T-helper 17 cell (primary cell): ENCODE measurements at places on chromosomes 11 and 22. TPM values are rescaled to one million over a fixed set of nuclear protein-coding genes. Genes with fewer than 3 reads are reported as not detected.

OR4A5 gene
- not detected for total RNA-seq

ACRV1 gene
- total RNA-seq = not detected

HBE1 gene
- not detected for total RNA-seq

KCNJ11 gene
- 0.70 TPM for total RNA-seq

BTG4 gene
- total RNA-seq = not detected

OSM gene
- 35.2 TPM for total RNA-seq

VWA5A gene
- 4.7 TPM for total RNA-seq

TEX54 gene
- total RNA-seq = not detected

CCDC73 gene
- not detected for total RNA-seq

PKNOX2 gene
- total RNA-seq = not detected

PGA5 gene
- not detected for total RNA-seq

ANO5 gene
- not detected for total RNA-seq

TMPRSS5 gene
- total RNA-seq = 1.5 TPM

TMA7B gene
- total RNA-seq = 22.5 TPM

MMP12 gene
- not detected for total RNA-seq

ZNF215 gene
- total RNA-seq = not detected

APOBEC3A gene
- 0.70 TPM for total RNA-seq

RIMBP3C gene
- 0.34 TPM for total RNA-seq

MS4A6A gene
- total RNA-seq = 3.2 TPM

DYNC2H1 gene
- 3.6 TPM for total RNA-seq

ZNF202 gene
- 11.5 TPM for total RNA-seq

TCP11L1 gene
- 15.0 TPM for total RNA-seq

SPTBN2 gene
- total RNA-seq = 0.23 TPM

TMEM45B gene
- total RNA-seq = 4.4 TPM

TRPM5 gene
- 0.07 TPM for total RNA-seq

SLC3A2 gene
- 240 TPM for total RNA-seq

MYEOV gene
- 8.9 TPM for total RNA-seq

MISFA gene
- total RNA-seq = 1.9 TPM

SPDYC gene
- not detected for total RNA-seq

PPFIBP2 gene
- total RNA-seq = 26.2 TPM

OR8D4 gene
- not detected for total RNA-seq

PLA2G3 gene
- total RNA-seq = not detected

ANKK1 gene
- total RNA-seq = 2.4 TPM

OR52I2 gene
- not detected for total RNA-seq

CBLIF gene
- not detected for total RNA-seq

SLC17A6 gene
- not detected for total RNA-seq

PLXNB2 gene
- 3.0 TPM for total RNA-seq

OR52N4 gene
- 1.3 TPM for total RNA-seq

WEE1 gene
- total RNA-seq = 24.9 TPM

MIAT gene
- 83.4 TPM for total RNA-seq

LARGE2 gene
- 7.9 TPM for total RNA-seq

FAT3 gene
- not detected for total RNA-seq

DGAT2 gene
- total RNA-seq = 0.55 TPM
